ENCODE measurements at places on chromosomes 11 and 22.
A peak's percentile ranks its signal among the peaks of the same experiment; 100 is the strongest.

DNA sequence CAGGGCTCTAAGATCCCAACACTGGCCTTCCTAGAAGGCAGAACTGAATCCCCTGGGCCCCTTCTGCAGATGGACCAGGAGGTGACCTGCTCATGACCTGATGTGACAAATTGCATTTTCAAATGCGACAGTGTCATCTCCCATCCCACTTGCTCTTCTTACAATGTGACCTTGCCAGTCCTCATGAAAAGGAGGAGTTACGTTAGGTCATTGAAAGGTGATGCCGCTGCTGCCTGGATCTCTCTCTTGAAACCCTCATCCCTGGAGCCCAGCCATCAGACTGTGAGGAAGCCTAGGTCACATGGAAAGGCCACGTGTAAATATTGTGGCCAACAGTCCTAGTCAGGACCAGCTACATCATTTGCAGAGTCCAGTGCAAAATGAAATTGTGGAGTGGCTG is 5.7 kb upstream of the C1QTNF4 start:
- no peak for DNase-seq

DNA sequence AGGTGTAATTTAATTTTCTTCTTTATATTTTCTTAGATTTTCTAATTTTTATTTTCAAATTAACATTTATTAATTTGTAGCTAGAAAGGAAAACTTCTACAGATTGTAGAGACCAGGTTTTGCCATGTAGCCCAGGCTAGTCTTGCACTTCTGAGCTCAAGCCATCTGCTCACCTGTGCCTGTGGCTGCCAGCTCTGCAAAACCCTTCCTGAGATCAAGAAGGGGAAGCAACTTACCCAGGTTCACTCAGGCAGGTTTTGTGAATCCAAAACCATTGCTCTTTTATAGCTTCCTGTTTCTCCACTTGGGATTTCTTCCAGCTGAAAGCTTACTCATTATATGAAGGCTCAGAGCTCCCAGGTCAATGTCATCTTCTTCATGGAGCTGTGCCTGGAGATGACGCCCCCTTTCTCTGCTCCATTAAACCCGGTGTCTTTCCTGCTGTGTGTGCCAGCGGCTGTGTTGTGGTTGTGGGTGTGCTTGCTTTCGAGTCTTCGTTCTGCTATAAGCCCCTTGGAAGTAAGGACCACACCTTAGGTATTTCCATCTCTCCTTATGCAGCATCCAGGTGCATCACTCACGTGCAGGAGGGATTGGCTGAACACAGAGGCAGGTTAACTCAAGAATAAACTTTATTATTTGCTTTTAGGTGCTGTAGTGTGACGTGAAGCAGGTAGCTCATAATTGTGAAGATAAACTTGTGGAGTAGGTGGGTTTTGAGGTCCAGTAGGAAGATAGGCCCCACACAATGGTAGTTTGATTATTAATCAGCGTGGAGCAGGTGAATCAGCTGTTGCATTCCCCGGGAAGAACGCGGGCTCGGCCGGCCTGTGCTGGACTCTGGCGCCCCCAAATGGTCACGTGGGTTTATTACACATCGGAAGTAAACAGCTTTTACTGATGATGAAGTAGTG is 42.2 kb upstream of the INCENP start:
- peak; percentile 49 for DNase-seq

- DNase-seq: no peak
These were observed 23.4 kb upstream of the SHISAL1 start for GRCh38 chr22:44335903-44336803.

DNA sequence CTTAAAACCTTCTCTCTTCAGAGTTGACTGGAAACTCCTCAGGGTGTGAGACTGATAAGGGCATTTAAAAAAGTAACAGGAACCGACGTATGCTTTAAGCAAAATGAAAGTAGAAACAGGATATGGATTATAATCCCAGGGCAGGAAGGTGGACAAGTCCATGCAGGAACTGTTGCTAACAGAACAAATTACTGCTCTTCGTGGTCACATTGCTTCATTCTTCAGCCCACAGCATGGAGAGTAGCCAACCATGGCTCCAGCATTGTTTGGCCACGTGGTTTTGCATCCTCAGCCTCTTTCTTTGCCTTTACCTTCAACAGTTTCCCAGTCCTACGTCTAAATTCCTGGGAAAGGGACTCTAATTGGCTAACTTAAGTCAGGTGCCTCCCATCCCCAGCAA is 563.1 kb upstream of the ISX start:
- no peak for DNase-seq

- no peak for DNase-seq
These were observed 10.1 kb upstream of the ANAPC15 start for GRCh38 chr11:72122607-72123006.

DNA sequence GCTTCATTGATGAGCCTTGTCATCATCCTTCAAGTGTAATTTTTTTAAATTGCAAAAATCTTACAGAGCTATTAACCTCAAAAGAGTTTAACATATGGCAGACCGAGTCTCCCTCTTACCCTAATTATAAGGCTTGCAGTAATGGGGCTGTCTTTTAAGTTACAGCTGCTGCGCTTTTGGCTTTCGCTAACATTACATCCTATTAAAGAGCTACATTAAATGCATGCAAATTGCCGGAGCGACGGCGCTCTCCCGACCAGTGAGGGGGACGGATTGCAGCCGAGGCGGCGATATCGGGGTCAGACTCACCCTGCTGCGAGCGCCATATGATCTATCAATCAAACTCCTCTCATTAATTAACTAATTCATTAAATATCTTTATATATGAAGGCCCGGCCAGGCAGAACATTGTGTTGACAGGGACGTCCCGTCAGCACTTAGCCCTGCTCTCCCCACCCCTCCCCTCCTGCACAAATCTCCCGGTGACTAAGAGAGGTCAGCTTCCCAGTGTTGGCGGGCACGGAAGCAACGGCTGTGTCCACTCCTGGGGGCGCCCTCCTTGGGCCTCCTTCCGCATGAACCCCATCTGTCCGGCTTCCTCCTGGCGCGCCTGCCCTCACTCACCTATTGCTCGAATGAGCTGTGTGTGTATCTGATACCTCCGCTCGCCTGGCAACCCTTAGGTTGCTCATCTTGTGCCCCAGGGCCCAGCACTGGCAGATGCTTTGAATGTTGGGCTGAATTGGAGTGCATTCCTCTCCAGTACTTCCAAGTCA is 156.0 kb upstream of the CADM1 start:
- DNase-seq: no peak

- no peak for DNase-seq
These were observed 16.1 kb downstream of the TUB start for GRCh38 chr11:8097062-8097461.

- DNase-seq: no peak
These were observed 21.5 kb upstream of the ACR start for GRCh38 chr22:50716290-50717024.

GRCh38 chr11:111400595-111400994 is 21.5 kb upstream of the POU2AF1 start:
- DNase-seq: no peak

GRCh38 chr11:10072841-10073240 is 221.2 kb downstream of the SBF2 start:
- DNase-seq: no peak

DNA sequence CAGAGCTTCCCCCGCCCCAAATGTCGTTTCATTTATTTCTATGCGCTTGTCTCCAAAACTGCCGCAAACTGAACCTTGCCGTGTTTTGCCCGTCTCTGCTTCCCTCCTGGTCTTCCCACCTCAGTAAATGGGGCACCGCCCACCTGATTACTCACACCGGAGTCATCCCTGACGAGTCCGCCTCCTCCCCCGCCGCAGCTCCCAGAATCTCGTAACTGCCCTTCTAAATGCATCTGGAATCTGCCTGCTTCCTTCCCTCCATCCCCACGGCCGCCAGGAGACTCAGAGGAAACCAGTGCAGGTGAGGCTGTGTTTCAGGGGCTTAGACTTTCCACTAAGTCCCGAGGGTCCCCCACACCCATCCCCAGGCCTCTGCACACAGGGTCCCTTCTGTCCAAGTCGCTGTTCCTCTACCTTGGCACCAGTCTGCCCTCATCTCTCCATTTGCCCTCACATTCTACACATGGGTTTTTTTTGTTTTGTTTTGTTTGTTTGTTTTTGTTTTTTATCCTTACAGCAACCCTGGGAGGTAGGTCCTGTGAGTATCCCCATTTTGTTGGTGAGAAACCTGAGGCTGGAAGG is 62.6 kb upstream of the PHF21B start:
- no peak for DNase-seq

Data from activated CD4-positive, CD25-positive, alpha-beta regulatory T cell treated with anti-CD3 and anti-CD28 coated beads, Interleukin-2, amount 50 U/mL, for 16 hours (primary cell).